ENCODE measurements at places on chromosomes 4 and X.

GRCh38 chrX:3026074-3026815 lies 15.0 kb upstream of the ARSF start:
- DNase-seq: no peak

DNA sequence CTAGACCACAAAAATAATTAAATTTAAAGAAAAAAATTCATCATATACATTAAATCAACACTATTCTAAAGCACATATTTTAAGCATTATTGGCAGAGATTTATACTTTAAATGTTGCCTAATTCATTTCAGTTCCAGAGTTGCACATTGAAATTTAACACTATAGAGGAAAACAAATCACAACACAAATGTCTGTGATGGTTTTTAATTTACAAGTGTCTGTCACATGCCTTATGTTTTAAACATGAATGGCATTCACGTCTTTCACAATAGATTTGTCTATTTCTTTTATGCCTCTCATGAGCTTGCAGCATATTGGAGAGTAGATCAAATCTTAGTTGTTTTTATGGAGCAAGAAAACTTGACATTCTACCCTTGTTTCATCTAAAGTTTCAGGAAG lies 811.3 kb downstream of the NLGN4X start:
- DNase-seq: no peak

- no peak for DNase-seq
These were observed 91.1 kb downstream of the MSN start for GRCh38 chrX:65758505-65758904.

DNA sequence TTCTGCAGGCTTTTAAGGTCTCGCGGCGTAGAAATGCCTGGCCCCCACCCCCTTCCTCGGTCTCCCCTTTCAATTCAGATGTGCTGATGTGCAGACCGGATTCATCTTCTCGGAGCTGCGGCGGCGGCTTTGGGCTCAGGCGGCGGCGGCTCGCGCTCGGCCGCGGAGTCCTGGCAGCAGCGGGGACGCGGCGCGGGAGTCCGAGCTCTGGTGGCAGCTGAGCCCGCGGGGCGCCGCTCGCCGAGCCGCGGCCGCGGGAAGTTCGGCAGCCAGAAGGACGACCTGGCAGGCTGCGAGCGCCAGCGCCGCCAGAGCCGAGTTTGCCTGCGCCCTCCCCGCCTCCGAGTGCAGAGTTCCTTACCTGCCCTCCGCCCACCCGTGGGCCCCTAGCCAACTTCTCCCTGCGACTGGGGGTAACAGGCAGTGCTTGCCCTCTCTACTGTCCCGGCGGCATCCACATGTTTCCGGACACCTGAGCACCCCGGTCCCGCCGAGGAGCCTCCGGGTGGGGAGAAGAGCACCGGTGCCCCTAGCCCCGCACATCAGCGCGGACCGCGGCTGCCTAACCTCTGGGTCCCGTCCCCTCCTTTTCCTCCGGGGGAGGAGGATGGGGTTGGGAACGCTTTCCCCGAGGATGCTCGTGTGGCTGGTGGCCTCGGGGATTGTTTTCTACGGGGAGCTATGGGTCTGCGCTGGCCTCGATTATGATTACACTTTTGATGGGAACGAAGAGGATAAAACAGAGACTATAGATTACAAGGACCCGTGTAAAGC lies 448 bp downstream of the TLL1 start:
- DNase-seq: peak; percentile 68

GRCh38 chrX:68868902-68869800 lies 40.3 kb downstream of the EFNB1 start:
- no peak for DNase-seq

- peak; percentile 39 for DNase-seq
These were observed at the start of gene GPC4 for GRCh38 chrX:133415276-133416105. GPC4 (minus strand) TSS chrX:133415489; CDS start chrX:133414965, 524 bp downstream.

DNA sequence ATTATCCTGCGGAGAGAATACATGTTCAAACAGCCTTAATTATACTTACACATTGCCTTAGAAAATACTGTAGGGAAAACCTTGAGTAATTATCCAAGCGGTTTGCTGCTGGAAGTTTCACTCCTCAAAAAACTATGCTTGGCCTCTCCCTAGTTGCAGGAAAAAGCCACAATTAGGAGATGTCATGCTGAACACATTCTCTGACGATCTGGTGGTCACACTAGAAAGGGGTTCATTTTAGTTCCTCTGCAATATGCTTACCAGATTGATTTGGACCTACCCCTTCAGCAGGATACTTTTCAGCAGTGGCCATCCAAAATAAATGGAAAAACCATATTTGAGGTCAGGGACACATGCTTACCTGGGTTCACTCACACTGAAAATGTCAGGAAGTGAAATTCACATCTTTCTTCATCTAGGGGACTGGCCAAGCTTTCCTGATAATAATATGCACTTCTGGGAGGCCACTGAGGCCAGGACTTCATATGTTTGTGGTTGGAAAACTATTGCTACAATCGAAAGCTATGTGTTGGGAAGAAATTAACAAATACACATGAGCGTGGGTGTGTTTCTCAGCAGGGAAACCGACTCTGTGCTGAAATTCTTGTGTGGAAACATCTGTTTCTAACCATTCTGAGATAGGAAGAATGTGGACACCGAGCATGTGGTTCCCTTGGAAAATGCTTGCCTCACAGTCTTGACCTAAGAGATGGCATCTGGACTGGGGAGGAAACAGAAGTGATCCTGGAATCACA lies 68.8 kb downstream of the ATXN3L start:
- no peak for DNase-seq

- no peak for DNase-seq
These were observed 81.9 kb downstream of the PDLIM5 start for GRCh38 chr4:94533405-94534223.

DNA sequence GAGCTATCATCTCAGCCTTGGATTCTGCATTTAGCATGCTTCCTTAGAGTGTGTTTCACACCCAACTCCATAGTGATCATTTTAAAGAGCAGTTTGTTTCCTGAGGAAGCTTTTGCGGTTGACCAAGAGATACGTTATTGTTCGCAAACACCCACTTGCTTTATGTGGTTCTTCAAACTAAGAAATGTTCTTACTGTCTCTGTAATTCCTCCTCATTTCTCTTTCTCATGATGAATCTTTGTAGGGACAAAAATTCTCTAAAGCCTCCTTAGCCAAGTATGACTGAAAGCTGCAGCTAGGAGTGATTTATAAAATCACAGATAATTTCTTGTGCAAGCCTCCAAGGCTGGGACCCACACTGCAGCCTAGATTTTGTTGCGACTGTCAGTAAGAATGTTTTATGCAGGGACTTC lies 10.0 kb downstream of the TNIP3 start:
- DNase-seq: no peak

- no peak for DNase-seq
These were observed 152.9 kb downstream of the POLA1 start for GRCh38 chrX:24846550-24847150.

GRCh38 chr4:83013902-83014301 lies 3.3 kb upstream of the LIN54 start:
- no peak for DNase-seq

DNA sequence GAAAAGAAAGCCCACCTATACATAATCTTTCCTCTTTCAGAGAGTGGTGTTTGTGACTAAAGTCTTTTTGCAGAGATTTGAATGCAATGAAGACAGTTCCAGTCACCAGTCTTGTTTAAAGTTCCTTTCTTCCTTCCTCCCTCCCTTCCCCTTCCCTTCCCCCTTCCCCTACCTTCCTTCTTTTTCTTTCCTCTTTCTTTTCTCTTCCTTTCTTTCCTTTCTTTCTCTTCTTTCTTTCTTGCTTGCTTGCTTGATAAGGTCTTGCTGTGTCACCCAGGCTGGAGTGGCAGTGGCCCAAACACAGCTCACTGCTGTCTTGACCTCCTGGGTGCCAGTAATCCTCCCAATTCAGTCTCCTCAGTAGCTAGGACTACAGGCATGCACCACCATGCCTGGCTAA lies 19.0 kb upstream of the ASB5 start:
- DNase-seq: no peak

DNA sequence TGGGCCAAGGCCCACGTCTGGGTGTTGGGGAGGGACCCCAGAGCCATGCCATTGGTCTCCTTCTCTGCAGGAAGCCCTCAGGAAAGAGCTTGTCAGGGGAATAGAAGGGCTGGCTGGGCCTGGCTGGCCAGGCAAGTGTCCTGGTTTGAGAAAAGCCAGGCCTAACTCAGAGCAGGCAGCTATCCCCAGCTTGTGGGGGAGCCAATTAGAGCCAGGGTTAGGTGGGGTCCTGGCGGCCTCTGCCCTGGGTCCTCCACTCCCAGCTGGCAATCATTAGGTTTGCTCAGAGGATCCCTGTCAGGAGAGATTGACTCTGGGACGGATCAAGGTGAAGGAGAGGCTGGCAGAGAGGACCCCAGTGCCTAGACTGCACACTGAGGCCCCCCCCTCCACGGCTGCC lies 64.8 kb downstream of the PJA1 start:
- no peak for DNase-seq

GRCh38 chr4:53227451-53227850 lies 138.4 kb downstream of the SCFD2 start:
- DNase-seq: no peak

GRCh38 chr4:151458148-151458547 lies 49.2 kb downstream of the FHIP1A start:
- no peak for DNase-seq

- DNase-seq: no peak
These were observed 115.3 kb downstream of the KIT start for GRCh38 chr4:54773022-54773421.

GRCh38 chr4:103915224-103915869 lies 195.6 kb upstream of the TACR3 start:
- DNase-seq: peak; percentile 9

DNA sequence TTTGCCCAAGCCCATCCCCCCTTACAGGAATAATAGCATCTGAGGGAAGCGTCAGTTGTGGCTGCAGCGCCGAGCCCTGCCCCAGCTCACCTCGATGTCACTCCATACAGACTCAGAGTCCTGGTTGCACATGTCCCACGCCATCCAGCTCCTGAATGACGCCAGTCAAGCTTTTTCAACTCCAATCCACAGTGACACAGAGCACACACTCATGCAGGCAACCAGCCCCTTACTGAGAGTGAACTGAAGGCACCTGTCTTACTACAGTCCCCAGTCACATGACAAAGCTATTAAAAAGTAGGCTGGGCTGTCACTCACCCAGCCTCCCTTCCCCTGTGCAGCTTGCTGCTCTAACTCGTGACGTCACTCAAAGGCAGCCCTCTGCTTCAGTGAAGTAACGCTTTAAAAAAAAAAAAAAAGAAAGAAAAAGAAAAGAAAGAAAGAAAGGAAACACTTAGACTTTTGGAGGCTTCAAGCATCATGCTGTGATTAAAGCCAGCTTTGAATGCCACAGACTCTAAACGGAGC lies at the start of gene PPARGC1A:
PPARGC1A (minus strand) TSS at position 234 of the 528 bp plus-strand sequence; CDS start at position 144, 90 bp downstream.
- DNase-seq: peak; percentile 77

DNA sequence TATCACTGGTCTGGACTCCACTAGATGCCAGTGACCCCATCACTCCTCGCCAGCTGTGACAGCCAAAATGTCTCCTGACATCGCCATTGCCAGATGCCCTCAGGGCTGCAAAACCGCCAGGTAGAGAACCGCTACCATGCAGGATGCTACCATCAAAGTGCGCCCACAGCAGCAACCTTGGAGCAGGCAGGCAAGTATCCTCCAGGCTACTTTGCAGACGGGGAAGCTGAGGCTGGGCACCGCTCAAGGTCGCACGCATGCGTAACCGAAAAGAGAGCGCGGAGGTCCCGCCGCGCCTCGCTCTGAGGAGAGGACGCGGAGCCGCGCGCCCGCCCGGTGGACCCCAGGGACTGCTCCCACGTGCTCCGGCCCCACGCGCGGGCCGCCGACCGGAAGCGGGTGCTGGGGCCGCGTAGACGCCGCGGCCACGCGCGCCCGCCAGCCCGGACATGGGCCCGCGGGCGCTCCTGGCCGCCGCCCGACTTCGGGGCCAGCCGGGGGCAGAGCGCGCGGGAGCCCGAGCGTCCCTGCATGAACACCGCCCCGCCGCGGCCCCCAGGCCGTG lies at the start of gene STS:
STS (plus strand) TSS at position 300 of the 565 bp plus-strand sequence. CDS start 105,488 bp downstream, outside the sequence.
- DNase-seq: peak; percentile 32

- no peak for DNase-seq
These were observed 99.6 kb downstream of the DHRSX start for GRCh38 chrX:2401201-2401589.

DNA sequence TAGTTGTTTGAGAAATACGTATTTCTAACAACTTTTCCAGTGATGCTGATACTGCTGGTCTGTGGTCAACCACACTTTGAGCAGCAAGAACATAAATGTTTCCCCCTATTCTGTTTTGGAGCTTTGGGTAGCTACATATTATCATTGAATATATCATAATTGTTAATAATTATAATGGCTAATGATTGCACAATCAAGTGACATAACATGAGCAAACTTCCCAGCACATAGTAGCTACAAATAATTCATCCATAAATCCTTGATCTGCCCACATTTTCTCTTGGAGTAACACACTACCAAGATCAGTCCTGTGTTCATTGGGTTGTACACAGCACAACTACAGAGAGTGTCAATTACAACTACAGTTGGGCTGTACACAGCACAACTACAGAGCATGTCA lies 436.3 kb upstream of the MAGEB18 start:
- no peak for DNase-seq

DNA sequence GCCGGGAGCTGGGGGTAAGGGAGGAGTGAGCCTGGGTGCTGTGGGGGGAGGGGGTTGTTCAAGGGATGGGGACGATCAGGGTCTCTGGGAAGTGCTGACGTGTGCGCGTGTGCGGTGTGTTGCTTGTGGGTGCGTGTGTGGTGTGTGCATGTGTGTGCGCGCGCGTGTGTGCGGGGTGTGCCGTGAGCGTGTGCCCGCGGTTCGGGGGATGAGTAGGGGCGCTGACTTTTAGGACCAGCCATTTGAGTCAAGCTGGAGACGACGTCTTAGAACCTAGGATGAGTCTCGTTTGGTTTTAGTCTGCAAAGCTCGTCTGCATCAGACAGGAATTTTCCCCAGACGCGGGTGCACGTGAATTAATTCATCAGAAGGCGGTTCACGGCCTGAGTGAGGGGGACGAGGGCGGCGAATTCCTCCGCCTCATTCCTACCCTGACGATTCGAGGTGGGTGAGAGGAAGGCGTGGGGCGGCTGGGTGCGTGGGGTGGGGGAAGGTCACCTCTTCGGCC lies 950 bp upstream of the TMEM271 start:
- peak; percentile 40 for DNase-seq

- DNase-seq: no peak
These were observed 76.7 kb downstream of the TMEM131L start for GRCh38 chr4:153542834-153543233.
